Central memory CD8-positive, alpha-beta T cell (primary cell): ENCODE measurements at places on chromosomes 6 and 20.

GRCh38 chr6:5554226-5554625 lies 292.9 kb downstream of the FARS2 start:
- no peak for DNase-seq

- DNase-seq = no peak
Measured at GRCh38 chr20:19682249-19682648, 75.8 kb upstream of the RIN2 start.

DNA sequence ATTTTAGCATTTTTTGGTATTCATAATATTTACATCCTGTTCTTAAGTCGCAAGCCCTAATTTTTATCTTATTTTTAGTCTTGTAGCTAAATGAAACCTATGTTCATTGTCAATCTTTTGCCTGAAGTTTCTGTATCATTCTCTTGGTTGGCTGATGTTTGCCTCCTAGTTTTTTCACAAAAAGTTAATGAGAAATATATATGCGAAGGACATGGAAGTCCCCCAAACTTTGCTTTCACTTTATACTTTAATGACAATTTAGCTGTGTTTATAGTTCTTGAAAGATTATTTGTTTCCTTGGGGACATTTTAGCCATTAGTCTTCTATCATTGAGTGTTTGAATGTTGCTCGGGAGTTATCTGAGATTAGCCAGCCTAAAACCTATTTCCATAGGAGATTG lies 118.2 kb downstream of the COL19A1 start:
- no peak for DNase-seq

GRCh38 chr20:13423472-13424173 lies 202.5 kb downstream of the ISM1 start:
- no peak for DNase-seq

- DNase-seq = no peak
Measured at GRCh38 chr6:11486486-11486885, 51.1 kb upstream of the TMEM170B start.

DNA sequence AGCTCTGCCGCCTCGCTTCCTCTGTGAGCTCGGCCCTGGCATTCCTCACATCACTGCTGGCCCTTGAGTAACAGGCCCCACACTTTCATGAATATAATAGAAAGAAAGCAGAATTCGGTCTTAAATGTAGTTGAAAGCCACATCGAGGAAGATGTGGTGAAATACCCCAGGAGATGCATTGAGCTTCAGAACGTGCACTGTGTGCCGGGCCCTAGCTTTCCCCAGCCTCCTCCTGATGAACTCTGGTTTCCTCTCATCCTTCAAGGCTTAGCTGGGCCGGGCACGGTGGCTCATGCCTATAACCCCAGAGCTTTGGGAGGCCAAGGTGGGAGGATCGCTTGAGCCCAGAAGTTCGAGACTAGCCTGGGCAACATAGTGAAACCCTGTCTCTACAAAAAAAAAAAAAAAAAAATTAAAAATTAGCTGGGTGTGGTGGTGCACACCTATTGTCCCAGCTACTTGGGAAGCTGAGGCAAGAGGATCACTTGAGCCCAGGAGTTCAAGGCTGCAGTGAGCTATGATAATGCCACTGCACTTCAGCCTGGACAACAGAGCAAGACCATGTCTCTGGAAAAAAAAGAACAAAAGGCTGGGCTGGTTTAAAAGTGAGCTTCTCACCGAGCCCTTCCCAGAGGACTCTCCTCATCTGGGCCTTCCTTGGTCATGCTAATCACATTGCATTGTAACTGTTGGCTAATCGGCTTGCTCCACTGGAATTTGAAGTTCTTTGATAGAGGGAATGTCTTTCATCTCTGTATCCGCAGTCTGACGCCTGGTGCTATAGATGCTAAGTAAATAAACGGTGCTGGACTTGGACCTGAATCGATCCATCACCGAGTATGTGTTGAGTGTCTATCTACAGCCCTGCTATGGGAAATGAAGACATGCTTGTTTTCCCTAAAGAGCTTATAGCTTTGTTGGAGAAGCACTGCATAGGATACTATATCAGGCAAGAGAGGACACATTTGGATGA lies 43.8 kb upstream of the FOXQ1 start:
- DNase-seq = no peak

DNA sequence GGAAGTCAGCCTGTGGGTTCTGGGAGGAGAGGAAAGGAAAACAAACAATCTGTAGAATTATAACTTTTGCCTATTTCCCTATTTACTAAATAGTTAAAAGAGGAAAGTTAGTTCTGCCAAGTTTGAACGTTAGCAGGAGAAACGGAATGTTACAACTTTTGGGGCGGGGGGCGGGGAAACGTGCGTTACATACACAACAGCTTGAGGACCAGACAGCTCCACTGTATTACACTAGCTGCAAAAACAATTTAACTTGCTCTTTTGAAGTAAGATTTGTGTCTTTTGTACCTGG lies 498 bp upstream of the PRDM1 start:
- DNase-seq = no peak

DNA sequence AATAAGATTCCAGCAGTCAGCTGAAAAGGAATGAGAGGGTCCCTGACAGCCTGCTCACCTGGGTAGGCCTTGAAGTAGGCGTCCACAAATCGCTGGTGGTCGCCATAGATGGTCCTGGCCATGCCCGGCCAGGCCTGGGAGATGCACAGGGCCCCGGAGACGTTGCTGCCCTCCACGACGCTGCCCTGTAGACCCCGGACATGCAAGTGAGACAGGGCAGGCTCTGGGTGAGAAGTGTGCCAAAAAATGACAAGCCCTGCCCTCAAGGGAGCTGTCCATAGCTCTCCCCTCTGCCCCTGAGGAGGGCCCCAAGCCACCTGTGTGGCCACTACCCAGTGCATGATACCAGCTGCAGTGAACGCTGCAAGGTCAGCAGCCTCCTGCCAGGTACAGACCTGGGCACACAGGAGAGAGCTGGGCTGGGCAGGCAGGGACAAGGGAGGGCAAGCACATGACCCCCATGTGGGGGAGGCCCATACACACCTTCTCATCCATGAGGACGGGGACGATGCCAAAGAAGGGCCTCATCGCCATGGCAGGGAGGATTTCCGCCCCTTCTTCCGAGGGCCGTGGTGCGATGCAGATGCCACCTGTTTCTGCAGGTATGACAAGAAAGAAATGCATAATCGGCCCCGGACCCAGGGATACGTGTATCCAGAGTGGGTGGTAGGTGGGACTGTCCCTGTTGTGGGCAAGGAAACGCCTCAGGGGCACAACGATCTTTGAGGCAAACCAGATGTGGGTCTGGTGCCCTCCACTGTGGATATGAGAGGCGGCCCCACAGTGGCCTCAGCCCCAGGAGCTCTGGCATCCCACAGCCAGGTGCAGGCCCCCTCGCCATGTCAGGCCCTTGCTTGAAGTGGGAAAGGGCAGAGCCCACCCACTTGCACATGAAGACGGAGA lies 21.2 kb upstream of the APMAP start:
- no peak for DNase-seq

DNA sequence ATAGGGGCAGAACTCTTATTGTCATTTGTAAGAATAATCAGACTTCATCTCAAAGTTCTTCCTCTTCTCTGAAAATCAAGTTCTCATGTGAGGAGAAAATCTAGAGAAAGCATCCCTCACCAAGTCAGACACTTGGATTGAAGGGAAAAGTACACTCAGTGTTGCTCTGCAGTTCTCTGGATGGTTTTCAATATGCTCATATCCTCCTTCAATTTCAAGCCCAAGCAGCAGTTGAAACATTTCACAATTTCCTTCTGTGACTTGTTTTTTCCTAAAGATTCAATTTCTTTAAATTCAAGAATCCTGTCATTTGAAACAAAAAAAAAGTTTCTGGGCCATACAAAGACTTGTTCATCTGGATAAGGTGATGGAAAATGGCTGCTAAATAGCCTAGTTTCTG lies 140.2 kb upstream of the AHI1 start:
- DNase-seq = no peak

DNA sequence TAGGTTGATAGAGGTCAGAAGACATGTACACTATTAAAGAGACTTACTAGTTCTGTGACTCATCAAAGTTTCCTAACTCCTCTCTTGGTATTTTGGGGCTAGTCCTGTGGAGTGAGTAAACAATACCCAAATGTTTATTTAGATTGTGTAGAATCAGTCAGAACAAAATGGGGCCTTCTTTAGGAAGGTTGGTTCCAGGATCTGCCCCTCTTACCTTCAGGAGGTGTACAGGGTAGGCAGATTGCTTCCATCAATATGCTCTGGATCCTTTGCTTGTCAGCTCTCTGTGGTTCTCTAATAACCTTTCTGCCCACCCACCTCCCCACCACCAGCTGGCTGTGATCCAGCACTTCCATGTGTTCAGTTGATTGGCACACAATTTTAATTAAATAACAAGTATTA lies 107.0 kb downstream of the POPDC3 start:
- no peak for DNase-seq

GRCh38 chr6:158620963-158621693 lies 23.4 kb downstream of the DYNLT1 start:
- no peak for DNase-seq

- no peak for DNase-seq
Measured at GRCh38 chr6:56934876-56935275, 20.0 kb upstream of the BEND6 start.

DNA sequence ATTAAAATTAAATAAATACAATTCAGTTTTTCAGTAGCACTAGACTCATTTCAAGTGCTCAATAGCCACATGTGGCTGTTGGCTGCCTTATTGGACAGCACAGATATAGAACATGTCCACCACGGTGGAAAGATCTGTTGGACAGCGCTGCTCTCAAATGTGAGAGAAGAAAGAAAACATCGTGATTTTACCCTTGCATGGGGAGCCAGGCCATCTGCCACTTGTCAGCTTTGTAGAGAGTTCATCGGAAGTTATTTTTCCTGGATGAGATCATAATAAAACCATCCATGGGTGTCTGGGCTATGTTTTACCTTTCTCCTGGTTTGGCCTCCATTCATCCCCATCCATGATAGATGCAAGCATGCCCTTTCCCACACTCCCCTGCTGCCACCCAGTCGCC lies 5.8 kb upstream of the KIF3B start:
- no peak for DNase-seq

GRCh38 chr20:38665506-38666285 lies 58.6 kb upstream of the SLC32A1 start:
- no peak for DNase-seq

- no peak for DNase-seq
Measured at GRCh38 chr20:16057651-16058050, 515.6 kb downstream of the KIF16B start.

DNA sequence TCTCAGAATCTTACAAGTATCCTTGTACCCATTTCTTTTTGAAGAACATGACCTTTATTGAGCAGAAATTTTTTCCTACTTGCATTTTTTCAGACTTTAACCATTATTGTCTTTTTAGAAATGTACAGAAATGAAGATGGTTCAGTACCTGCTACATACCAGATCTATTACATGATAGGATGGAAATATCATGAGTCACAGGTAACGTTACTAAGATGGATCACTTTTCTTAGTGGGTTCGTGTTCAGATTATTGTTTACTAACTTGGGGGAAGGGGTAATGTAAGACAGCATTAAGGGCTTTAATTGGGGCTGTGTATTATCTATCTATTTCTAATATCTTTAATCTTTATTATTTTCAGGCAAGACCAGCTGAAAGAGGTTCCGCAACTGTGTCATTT lies 31.9 kb downstream of the NDUFAF5 start:
- no peak for DNase-seq

DNA sequence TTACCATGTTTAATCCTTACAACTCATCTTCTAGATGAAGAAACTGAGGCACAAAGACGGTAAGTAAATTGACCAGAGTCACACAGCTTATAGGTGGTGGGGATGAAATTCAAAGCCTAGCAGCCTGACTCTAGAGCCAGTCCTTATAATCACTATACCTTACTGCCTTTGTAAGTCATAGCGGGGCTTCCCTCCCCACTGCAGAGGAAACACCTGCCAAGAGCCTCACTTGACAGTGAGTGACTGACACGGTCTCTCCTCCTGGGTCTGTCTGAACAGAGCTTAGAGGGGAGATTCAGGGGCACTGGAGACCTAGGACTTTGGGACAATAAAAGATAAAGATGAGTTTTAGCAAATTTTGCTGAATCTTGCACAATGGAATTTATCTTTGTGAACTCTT lies 12.8 kb downstream of the SUN5 start:
- DNase-seq = no peak

- no peak for DNase-seq
Measured at GRCh38 chr6:124995131-124995530, 32.9 kb downstream of the RNF217 start.

- no peak for DNase-seq
Measured at GRCh38 chr6:111823831-111824607, 49.2 kb downstream of the FYN start.

- DNase-seq = no peak
Measured at GRCh38 chr20:34542439-34542838, 16.1 kb upstream of the MAP1LC3A start.

GRCh38 chr20:46150943-46151342 lies 32.8 kb downstream of the CD40 start:
- DNase-seq = no peak

DNA sequence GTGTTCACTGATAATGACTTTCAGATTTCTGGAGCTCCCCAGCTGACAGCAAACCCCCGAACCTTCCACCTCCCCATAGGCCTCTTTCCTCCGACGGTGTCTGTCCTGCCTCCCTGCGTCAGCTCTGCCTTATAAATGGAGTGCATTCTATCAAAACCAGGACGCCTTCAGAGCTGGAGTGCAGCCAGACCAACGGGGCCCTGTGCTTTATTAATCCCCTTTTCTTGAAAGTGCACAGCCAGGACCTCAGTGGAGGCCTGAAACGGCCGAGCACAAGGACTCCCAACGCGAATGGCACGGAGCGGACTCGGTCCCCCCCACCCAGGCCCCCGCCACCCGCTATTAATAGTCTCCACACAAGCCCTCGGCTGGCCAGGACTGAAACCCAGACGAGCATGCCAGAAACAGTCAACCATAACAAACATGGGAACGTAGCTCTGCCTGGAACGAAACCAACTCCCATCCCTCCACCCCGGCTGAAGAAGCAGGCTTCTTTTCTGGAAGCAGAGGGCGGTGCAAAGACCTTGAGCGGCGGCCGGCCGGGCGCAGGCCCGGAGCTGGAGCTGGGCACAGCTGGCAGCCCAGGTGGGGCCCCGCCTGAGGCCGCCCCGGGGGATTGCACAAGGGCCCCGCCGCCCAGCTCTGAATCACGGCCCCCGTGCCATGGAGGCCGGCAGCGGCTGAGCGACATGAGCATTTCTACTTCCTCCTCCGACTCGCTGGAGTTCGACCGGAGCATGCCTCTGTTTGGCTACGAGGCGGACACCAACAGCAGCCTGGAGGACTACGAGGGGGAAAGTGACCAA lies 42.3 kb upstream of the NAA20 start:
- no peak for DNase-seq

DNA sequence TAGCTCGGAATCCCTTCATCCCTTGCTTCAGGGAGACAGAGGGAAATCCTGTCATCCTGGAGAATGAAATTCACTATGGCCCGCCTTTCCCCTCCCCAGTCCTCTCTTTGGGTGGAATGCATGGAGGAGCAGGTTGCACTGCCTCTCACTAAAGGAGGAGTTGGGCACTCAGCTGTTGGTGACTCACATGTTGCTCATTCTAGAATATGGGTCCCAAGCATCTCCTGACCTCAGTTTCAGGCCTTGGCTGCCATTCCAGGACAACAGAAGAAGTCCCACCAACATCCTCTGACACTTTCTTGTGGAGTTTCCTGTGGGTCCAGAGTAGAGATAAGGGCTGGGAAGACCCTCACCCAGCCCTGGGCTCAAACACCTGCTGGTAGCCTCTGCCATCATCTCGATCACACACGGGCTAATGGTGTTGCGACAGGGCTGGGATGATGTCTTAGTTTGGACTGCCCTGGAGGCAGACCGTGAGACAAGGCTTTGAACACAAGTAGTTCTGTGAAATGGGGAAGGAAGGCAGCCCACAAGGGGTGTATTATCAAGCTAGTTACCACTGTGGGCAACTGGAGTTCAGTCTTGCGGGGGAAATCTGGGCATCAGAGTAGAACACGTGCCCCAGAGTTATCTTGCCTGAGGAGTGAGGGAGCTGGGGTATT lies 52.4 kb upstream of the RNF24 start:
- no peak for DNase-seq
